ENCODE measurements at places on chromosomes 4 and X.

GRCh38 chrX:121496966-121497365 lies 449.6 kb downstream of the GLUD2 start:
- DNase-seq = no peak

DNA sequence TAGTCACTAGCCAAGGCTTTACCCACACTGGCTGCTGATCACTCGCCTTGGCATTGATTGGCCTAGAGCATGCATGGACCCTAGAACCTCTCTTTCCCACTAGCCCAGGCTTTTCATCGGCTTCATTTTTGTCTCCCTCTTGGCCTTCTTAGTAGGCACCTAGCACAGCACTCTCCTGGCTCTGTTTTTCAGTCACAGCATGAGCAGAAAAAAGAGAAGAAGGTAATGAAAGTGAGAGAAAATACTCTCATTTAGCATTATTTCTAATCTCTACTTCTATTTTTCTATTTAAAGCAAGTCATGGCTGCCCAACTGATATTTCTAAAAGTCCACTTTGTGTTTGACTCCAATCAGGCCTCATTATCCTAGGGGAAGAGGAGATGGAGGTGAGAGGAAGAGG lies 267.2 kb downstream of the FBXO8 start:
- no peak for DNase-seq

DNA sequence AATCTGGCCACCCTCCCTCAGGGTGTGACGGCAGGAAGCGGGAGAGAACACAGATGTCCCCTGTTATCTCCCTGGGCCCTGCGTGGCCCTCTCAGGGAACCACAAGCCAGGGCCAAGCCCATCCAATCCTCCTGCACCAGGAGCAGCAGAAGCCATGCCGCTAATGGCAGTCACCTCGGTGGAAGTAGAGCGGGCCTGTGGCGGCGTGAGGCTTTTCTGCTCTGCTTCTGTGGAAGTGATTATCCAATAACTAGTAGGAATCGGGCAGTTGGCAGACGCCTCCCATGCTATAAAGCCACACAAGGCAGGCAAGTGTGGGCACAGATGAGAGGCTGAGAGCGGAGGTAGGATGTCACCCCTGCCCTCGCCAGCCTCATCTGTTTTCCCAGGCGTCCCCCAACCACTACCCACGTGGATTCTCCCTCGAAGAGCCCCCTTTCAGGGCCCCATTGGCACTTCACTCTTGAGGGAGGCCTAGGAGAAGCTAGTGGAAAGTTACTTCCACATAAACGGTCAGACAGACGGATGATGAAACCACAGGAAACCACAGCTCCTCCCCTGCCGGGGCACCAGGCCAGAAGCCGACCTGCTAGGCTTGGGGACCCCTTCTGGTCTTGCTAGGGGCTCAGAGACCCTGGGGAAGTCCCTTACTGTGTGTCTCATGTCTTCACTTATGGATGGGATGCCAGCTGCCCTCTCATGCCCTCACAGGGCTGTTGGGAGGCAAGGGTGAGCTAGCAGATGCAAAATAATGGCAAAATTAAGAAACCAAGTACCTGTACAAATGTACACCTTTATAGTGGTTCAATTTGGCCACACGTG lies 18.8 kb upstream of the TMSB4X start:
- DNase-seq = peak; percentile 85

- no peak for DNase-seq
These were observed 86.4 kb upstream of the FAM9C start for GRCh38 chrX:13130816-13131215.

DNA sequence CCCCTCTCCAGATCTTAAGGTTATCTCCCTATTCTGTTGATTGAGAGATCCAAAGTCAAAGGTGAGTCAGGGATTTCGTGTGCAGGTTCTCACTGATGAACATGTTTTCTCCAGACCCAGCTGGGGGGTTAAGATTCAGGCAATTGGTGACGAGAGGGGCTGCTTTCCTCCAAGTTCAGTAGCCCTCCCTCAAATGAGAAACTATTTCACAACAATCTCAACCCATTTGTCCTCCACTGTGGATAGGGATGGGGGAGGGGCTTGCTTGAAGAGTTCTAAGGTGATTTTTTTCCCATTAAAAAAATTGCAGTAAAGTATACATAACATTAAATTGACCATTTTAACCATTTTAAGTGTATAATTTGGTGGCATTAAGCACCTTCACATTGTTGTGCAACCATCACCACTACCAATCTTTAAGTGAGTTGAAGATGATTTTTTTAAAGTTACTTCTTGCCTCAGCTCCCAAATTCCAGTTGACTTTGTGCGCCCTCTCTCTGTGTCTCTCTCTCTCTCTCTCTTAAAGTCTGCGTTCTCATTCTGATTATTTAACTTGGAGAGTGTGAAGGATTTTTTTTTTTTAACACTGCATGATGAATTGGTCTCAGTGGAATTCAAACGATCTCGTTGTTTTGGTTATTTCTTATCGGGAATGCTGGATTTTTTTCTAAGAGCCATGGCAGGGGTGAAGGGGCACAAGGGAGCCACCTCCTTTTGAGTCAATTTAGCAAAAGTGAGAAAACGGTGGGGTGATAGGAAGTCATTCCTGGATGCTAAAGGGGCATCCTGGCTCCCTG lies 175.9 kb downstream of the SHROOM3 start:
- DNase-seq = no peak

GRCh38 chr4:157964463-157964862 lies 208.4 kb downstream of the GASK1B start:
- peak; percentile 22 for DNase-seq

GRCh38 chrX:122771933-122772332 lies 412.1 kb upstream of the GRIA3 start:
- DNase-seq = no peak

DNA sequence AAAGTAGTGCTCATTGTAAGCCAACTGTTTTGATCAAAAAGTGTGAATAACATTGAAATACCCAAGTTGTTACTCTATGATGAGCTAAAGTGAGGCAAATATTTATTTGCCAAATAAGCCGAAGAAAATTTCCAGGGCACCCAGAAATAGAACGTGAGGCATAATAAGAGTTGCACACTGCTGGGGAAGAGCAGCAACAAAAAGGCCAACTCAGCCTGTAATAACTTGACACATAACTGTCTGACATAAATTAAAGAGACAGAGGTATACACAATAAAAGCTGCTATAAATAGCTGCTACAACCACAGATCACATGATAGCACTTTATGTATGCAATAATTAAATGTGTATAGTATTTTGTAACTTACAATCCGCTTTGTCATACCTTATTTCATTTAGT lies 2.0 kb upstream of the ABCB7 start:
- DNase-seq = no peak

- no peak for DNase-seq
These were observed 127.5 kb downstream of the DCK start for GRCh38 chr4:71120831-71121524.

DNA sequence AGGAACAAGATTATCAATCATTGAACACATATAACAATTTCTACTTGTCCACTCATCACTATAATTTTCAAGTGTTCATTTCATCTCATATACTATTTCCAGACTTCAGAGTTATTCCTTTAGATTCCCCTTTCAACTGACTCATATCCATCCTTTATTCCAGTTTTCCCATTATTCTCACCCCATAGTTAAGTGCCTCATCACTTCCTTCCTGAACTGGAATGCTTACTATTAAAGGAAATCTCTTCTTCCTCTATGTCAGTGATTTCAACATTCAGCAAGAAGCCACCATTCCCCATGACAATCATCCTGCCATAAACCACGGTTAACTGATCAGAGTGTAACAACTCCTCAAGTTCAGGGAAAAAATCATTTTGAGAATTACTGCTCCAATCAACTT lies 198.9 kb downstream of the FBXO8 start:
- DNase-seq = no peak

DNA sequence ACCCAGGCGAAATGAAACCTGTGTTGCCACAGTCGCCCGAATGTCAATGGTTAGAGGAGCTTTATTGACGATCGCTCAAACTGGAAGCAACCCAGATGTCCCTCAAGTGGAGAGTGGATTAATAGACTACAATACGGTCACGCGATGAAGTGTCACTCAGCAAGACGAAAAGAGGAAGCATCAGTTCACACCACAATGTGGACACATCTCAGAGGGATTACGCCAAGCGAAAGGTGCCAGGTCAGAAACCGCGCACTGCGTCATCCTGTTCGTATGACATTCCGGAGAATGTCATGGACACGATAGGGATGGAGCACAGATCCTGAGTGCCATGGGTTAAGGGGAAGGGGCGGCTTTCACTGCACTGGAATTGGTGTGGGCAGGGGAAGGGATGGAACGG lies 111.7 kb downstream of the HMX1 start:
- no peak for DNase-seq

DNA sequence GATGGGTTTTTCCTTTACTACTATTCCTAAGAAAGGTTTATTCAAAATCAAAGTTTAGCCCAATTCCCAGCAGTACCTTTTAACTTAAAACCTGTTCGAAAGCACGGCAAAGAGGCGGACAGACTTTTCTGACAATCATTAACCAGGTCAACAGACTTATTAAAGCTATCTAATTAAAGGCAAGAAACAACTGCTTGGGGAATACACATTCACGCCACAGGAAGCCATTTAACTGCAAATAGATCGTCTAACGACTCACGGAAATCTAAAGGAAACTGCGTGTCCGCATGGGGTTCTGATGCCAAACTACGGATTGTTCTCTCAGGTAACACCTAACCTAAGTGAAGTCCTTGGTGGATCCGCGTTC lies 663 bp upstream of the USP53 start:
- no peak for DNase-seq

GRCh38 chrX:107542040-107542439 lies 86.3 kb upstream of the PRPS1 start:
- DNase-seq = no peak

DNA sequence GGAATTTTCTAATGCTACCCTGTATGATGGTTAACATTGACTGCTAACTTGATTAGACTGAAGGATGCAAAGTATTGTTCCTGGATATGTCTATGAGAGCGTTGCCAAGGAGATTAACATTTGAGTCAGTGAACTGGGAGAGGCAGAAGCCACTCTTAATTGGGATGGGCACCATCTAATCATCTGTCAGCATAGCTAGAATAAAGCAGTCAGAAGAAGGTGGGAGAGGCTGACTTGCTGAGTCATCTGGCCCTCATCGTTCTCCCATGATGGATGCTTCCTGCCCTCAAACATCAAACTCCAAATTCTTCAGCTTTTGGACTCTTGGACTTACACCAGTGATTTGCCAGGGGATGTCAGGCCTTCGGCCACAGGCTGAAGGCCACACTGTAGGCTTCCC lies 878.5 kb downstream of the PCDH7 start:
- no peak for DNase-seq

DNA sequence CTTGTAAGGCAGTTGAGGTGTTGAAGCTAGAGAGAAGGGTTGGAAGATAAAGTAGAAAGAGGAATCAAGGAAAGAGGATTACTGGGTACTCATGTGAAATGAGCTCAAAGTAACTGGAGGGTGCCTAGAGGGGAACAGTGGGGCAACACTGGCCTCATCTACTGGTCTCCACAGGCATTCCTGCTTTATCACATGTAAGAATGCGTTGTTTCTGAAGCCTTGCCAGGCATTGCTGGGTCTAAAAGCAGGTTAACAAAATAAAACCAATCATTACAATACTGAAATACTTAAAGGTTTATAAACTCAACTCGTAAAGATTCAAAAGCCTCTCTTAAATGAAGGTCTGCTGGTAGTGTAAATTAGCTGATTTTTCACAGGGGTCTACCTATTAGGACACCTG lies 96.0 kb downstream of the FANCB start:
- no peak for DNase-seq

DNA sequence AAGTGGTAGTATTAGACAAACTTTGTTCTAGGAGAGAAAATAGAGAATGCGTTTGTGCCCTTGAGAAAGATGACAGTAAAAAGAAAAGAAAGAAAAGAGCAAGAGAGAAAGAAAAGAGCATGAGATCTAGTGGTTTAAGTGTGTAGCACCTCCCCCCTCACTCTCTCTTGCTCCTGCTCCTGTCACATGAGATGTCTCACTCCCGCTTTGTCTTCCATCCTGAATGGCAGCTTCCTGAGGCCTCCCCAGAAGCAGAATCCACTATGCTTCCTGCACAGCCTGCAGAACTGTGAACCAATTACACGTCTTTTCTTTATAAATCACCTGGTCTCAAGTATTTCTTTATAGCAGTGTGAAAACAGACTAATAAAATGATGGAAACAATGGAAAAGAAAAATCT lies 499.6 kb downstream of the ACTRT1 start:
- no peak for DNase-seq

DNA sequence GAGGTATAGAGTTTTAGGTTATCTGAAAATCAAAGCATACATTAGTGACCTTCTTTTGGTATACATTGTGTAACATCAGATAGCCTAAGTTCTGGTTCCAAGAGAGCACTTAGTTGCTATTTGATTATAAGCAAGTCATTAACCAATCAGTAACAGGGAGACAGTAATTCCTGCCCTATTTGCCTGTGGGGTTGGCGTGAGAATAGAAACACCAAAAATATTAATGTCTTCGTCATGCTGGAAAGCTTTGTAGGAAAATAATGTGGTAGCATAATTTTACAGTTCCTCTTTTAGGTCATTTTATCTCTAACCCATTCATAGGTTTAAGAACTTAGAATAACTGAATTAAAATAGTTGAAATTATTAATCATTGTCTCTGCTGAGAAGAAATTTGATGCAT lies 37.8 kb downstream of the NPNT start:
- no peak for DNase-seq

DNA sequence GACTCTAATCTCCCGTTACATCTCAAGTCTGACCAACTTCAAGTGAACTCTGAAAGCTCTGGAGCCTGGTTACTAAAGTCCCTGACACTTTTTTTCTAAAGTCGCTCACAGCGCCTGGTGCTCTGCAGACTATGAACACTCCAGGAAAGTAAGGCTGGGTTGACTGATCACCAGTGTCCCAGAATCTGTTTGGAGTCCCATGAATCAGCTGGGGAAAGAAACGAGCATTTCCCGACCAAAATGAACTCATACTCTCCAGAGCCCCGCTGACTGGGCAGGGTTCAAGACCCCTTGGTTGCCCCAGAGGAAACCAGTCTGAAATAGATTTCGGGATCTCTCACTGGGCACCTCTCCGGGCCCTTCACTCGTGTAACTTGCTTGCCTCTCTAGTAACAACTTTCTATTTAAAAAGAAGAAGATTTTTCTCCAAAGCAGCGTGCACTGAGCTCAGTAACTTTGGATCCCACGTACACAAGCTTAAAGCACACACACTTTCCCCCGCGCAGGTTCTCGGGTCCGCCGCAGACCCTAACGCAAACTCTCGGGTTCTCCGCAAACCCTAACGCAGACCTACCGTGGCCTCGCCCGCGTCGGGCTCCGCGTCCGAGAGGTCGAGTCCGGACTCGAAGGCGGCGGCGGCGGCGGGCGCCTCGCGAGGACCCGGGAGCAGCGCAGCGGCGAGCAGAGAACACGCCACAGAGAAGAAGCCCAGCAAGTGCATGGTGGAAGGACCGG lies 964 bp downstream of the VEGFC start:
- DNase-seq = peak; percentile 57

DNA sequence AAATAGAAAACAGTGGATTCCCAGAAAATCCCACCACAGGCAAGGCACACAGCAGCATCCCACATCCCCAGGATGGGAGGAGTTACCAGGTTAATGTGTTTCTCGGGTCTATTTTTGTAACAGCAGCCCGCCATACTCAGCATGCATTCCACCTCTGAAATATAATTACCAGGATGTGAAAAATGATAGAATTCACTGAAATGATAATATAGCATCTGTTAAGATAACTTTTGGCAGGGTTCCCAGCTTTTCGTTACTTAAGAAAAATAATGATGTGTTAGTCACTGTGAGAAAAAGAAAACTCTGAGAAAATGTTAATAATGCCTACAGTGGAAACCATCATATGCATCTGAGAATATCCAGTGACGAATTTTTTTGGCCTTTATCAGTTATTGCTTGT lies 87.1 kb downstream of the VCX2 start:
- peak; percentile 65 for DNase-seq

- no peak for DNase-seq
These were observed 1.8 kb downstream of the IQSEC2 start for GRCh38 chrX:53279296-53280237.
